NCI-H510A (cell line): ENCODE measurements at places on chromosomes 3 and 15.

DNA sequence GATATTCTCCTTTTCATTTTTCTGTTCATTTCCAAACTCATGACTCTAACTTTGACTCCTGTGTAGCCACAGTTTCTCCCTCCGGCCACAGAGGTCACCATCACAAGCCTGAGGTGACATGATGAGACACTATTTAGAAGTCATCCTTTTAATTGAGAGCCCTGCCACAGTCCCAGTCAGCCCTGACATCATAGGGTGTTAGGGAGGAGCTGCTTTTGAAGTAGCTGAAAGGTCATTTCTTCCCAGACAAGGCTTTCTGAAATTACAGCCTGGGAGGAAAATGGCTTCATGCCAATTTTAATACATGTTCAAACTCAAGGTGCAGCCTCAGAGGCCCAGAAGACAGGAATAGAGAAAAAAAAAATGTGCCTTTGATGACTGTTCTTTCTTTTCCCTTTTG lies 532.8 kb upstream of the TGFBR2 start:
- DNase-seq, result no peak

DNA sequence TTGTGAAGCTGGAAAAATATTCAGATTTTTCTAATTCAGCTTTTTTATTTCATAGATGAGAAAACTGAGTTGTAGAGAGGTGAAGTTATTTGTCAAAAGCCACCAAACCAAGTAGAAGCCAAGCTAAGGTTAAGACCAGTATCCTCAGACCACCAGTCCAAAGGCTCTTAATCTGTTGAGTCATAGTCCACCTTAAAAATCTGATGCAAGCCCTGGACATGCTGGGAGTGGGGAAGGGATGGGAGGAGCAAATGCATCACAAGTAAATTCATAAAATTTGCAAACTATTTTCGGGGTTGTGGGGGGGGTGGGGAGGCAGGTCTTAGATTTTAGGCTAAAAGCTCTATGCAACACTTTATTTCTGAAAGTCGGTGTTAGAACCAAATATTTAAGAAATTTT lies 307.7 kb upstream of the SEMA6D start:
- DNase-seq, result no peak

- DNase-seq, result no peak
Measured at GRCh38 chr15:20345401-20345958, 196.1 kb downstream of the GOLGA6L6 start.

DNA sequence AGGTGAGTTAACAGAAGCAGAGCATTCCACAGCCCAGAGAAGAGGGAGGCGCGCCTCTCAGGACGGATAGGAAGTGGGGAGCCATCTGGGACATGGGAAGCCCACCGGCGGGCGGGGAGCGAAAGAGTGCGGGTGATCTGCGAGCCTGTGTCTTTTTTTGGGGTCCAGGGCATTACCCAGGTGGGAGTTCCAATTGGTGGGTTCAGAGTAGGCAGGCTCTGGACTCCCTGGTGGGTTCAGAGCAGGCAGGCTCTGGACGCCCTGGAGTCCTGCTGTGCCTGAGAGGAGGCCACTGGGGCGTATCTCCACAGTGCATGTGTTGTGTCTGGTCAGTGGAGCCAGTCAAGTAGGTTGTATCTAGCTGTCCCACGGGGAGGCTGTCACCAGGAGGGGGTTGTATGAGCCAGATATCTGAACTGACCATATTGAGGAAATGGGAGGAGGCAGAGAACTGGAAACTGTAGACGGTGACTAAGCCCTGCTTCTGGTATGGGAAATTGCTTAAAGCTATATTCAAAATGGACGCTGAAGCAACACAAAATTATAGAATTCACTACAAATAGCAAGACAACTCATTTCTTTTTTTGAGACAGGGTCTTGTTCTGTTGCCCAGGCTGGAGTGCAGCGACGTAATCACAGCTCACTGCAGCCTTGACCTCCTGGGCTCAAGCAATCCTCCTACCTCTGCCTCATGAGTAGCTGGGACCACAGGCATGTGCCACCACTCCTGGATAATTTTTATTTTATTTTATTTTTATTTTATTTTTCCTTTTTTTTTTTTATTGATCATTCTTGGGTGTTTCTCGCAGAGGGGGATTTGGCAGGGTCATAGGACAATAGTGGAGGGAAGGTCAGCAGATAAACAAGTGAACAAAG lies 34.5 kb upstream of the CHST2 start:
- no peak for DNase-seq

DNA sequence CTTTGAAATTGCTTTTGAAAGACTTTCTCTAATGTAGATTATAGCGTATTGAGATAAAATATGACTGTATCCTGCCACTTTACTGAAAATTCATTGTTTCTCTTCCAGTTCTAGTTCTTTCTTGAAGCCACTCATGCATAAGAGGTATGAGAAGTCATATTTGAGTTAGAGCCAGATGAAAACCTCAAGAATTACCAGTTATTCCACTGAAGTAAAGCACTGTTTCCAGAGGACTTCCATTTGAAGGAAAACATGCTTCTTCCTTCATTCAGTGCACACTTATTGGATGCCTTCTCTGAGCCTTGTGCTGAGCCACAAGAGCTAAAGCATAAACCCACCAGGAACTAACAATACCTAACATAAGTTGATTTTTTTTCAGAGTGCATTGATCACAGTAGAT lies 513.4 kb downstream of the ZNF385D start:
- DNase-seq, result no peak

- DNase-seq, result no peak
Measured at GRCh38 chr3:82236257-82236656, 474.8 kb upstream of the GBE1 start.

- DNase-seq, result no peak
Measured at GRCh38 chr3:172601066-172601832, 78.0 kb upstream of the TNFSF10 start.

GRCh38 chr3:111128884-111129283 lies 57.3 kb downstream of the NECTIN3 start:
- no peak for DNase-seq

- DNase-seq, result no peak
Measured at GRCh38 chr3:174541708-174542315, 317.3 kb upstream of the NAALADL2 start.

DNA sequence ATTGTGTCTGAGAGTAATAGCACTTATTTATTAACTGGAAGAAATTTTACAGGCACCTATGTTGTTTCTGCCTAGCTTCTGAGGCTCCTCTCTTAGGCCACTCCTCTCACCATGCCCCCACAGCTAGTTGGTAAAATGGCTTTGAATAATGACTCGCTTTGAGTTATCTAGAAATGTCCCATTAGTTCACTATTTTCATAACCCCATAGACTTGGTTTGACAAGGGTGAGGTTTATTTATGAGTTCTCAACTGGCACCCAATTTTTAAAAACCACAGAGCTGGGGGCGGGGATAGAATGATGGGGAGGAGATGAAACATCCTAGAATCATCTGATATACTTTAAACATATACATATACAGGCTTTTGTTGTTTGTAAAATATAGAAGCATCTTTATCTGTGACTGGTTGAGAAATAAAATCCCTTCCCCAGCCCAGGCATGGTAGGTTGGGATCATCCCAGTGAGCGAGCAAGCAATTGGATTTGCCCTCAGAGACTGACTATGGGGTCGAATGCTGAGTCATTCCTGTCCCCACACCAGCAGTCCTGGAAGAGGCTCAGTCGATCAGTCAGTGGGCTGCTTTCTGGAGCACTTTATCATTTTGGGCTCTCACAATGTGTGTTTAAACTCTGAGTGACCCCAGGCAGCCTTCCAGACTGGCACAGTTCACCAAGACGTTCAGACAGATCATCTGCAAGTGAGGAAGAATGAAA lies 60.2 kb upstream of the TSEN2 start:
- DNase-seq, result no peak
